Dermis microvascular lymphatic vessel endothelial cell (primary cell): ENCODE measurements at places on chromosomes 5 and 9. TPM values are rescaled to one million over a fixed set of nuclear protein-coding genes. Genes with fewer than 3 reads are reported as not detected.

DNA sequence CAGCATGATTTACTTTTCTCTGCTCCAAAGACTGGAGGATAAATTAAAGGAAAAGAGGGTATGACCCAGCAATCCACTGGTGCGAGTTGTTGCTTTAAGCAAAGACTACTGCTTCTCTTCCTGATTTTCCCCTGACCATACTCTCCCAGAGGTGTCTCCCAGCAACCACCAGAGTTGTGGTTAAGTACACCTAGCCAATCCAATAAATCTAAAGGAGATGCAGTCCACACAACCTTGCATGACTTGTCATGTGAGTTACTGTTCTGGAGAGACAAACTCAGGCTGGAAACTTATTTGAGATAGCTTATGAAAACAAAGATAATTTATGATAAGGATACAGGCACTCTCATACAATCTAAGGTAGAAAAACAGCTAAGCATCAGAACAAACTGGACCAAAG, 11.9 kb downstream of the TMC1 start:
- no peak for DNase-seq

SPATA31D4 gene
- total RNA-seq, result not detected in 2 replicates

DNA sequence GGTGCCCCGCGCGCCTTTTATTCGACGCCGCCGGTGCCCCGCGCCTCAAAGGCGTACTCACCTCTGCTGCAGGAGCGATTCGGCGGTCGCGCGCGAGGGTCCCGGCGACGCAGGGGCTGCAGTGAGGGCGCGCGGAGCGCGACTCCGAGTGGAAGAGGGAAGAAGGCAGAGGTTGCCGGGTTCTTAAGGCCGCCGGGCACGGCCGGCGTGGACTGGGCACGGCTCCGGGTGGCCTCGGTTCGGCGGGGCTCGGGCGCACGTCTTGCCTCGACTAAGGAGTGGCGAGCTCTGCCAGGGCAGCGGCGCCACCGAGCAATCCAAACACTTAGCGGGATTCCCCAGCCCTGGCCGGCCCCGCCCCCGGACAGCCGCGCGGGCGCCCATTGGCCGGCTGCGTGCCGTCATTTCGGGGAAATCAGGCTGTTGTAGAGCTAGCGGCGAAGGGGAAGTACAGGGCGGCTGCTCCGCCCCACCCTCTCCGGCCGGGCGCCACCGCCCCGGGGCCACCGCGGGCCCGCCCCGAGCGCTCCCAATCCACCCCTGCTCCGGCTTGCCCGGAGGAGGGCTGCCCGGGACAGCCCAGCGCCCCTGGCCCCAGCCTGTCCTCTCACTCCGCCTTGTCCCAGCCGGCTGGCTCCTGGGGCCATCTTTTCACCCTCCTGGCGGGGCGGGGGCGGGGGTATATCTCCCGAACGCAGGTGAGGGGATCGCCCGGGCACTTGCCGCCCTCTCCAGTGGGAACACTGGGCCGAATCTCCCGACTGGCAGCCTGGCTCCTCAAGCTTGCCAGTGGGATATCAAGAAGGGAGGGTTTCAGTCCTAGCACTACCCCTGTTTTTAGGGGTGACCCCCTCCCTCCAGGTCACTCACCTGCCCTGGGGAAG, at the start of gene IRF1:
IRF1 (minus strand) TSS at position 290 of the 884 bp plus-strand sequence. CDS start 1,295 bp downstream, outside the sequence.
- peak; percentile 82 for DNase-seq

ITGA2 gene
- total RNA-seq, result 38.4 and 63.5 TPM in 2 replicates

- DNase-seq, result no peak
Observed at GRCh38 chr9:112780450-112781036, 30.0 kb downstream of the SNX30 start.

NUDT12 gene
- 3.4 and 4.2 TPM in 2 replicates for total RNA-seq

- no peak for DNase-seq
Observed at GRCh38 chr5:151141535-151141934, 16.0 kb downstream of the ANXA6 start.

NME5 gene
- total RNA-seq, result 1.8 and 1.9 TPM in 2 replicates

GRCh38 chr9:95129476-95130291, 187.8 kb downstream of the FANCC start:
- no peak for DNase-seq

- DNase-seq, result no peak
Observed at GRCh38 chr9:125493881-125494652, 212.9 kb downstream of the MAPKAP1 start.

- no peak for DNase-seq
Observed at GRCh38 chr9:126397056-126397455, 70.4 kb downstream of the MVB12B start.

- DNase-seq, result no peak
Observed at GRCh38 chr5:160167624-160168165, 48.4 kb upstream of the PWWP2A start.

DNA sequence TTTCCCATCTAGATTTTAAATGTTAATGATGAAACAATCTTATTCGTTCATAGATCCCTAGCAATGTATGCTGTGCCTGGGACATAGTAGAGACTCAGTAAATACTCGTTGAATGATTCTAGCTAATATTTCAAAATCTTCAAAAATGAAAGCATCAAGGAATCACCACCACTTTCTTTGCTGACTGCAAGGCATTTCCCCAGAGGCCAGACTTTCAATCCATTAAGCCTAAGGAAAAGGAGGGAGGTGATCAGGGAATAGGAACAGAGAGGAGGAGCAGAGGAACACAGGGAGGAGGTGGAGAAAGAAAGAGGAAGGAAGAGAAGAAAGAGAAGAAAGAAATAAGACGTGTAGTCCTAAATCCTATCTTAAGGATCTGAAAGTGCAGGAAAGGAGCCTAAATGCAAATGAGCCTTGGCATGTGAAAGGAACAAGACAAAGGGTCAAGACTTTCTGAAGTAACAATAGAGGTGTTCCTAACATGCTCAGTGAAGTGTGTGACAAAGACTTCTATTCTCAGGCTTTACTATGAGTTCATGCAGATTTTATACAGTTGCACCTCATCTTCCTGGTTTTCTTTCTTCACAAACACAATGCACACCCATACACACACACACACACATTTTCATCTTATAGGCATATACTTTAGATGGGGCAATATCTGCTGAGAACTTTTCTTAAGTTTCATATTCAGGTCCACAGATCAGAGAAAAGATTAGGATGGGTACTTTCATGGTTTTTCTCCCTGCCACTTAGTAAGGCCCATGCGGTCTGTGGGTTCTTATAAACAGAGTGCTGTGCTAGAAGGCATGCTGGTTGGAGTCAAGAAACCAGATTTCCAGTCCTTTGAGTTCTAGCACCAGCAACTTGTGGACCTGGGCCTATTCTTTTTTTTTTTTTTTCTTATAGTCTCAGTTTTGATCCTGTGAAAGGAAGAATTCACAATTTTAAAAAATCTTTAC, 512.2 kb upstream of the TNC start:
- no peak for DNase-seq

PURA gene
- 4.5 and 7.0 TPM in 2 replicates for total RNA-seq

GRCh38 chr9:91489361-91489899, 65.8 kb upstream of the NFIL3 start:
- DNase-seq, result no peak

GRCh38 chr9:109821711-109822110, 41.7 kb downstream of the PALM2AKAP2 start:
- DNase-seq, result no peak
